ENCODE measurements at places on chromosomes 13 and 19.

DNA sequence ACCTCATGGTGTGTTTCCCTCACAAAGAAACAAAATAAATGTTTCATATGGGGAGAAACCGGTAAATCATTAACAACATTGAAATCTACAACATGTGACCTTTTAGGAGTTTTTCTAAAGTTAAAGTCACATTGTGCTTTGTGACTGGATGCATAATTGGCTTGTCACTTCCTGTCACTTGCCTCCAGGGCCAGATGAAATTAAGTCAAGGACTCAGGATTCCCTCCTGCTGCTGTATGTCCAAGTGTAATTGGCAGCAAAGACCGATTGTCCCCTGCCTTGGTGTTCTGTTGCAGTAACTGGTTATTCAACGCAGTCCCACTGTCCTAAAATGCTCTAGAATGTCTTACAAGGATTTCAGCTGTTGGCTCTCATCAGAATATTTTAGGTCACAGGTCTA is 448.2 kb downstream of the LIG4 start:
- DNase-seq: no peak

DNA sequence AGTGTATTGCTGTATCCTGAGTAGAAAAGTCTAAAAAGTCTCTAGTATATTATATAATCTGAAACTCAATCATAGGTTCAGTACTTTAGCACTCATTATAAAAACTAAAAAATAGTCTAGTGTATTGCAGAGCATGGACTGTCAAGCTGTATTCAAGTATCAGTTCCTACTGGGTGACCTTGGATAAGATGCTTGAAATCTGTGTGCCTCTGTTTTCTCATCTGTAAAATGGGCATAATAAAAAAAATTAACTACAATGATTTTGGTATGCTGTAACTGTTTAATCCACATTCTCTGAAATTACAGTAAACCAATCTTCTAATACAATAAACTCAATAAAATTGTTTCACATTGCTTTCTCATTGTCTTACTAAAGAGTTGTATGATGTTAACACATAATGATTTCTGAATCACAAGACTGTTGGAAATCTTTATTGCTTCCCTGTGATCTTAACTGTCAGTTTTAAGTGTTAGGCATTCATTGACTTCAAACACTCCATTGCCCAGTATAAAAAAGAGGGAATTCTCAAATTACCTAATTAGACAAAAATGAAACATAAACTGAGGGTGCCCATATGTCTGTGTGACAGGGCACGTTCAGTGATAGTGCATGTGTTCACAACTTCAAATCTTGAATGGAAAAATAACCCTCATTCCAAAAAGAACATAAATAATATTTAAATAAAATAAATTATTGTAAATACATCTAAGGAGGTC is 2.2 kb downstream of the STARD13 start:
- DNase-seq: no peak

GRCh38 chr19:15453091-15453578 is 3.4 kb upstream of the WIZ start:
- no peak for DNase-seq

DNA sequence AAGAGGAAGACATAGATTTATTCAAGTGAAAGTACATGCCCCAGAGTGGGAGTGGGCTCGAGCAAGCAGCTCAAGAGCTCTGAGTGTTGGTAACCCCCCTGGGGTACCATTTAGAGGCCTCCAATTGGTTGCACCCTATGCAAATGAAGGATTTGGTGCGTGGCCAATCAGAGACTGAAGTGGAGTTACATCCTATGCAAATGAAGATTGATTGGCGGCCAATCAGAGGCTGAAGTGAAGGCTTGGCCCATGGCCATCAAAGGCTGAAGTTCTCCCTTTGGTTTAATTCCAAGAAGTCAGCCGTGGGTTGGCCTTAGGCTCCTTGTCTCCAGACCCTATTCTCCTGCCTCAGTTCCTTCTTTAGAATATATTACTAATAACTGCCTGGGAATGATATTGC is 12.9 kb upstream of the IGFL1 start:
- DNase-seq: no peak
